ENCODE measurements at places on chromosomes 4 and X.

DNA sequence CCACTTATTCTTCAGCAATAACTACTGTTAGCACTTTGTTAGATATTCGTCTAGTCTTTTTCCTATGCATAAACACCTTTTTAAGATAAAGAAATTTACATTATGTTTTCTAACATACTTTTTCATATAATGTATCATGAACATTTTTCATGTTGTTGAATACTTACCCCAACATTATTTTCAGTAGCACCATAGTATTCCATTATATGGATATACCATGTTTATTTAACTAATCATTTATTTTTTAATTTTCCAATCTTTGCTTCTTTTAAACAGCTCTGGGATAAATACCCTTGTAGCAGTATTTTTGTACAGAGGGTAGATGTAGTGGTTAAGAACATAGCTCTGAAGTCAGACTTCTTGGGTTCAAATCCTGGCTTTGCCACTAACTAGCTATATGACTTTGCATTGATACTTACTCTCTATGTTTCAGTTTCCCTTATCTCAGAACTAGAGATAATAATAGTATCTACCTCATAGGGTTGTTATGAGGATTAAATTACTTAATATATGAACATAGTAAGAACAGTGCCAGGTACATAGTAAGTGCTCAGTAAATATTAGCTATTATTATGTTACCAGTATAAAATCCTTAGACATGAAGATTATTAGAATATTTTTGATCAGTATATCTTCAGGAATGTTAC lies 11.3 kb downstream of the EXOC1 start:
- DNase-seq = no peak

GRCh38 chr4:14399848-14400247 lies 602.4 kb upstream of the CPEB2 start:
- DNase-seq = no peak

GRCh38 chr4:15354371-15355297 lies 73.2 kb upstream of the C1QTNF7 start:
- DNase-seq = no peak

GRCh38 chr4:86934147-86934770 lies 552 bp upstream of the AFF1 start:
- no peak for DNase-seq

- no peak for DNase-seq
Measured at GRCh38 chr4:113674733-113675132, 86.8 kb downstream of the CAMK2D start.

- DNase-seq = no peak
Measured at GRCh38 chrX:16250296-16250695, 83.0 kb downstream of the MAGEB17 start.
